Astrocyte (in vitro differentiated cells and primary cell): ENCODE measurements at places on chromosomes 4 and X.

- no peak for DNase-seq
Observed at GRCh38 chr4:7384003-7384928, 50.5 kb downstream of the PSAPL1 start.

- peak; percentile 52 for DNase-seq
Observed at GRCh38 chr4:95059663-95060062, 301.9 kb downstream of the BMPR1B start.

DNA sequence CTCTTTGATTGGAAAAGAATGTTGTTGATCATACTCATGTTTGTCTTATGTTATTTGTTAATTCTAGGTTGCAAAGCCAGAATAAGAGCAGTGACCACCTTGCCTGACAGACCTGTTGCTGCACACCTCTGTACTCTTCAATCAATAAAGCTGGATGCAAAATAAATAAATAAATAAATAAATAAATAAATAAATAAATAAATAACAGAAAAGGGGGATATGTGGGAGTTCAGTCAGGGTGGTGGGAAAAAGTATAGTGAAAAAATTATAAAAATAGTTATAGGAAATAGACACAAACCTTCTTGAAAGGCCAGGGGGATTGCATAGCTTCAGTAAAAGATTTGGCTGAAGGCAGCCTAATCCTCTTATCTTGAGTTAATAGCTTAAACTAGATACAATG is 51.3 kb downstream of the TENT5D start:
- no peak for DNase-seq

- no peak for DNase-seq
Observed at GRCh38 chr4:170058826-170059225, 30.9 kb downstream of the AADAT start.

GRCh38 chr4:15779306-15779705 is 1.2 kb downstream of the CD38 start:
- peak; percentile 42 for DNase-seq
